Hepatocyte (in vitro differentiated cells): ENCODE measurements at places on chromosomes 5 and 9. TPM values are rescaled to one million over a fixed set of nuclear protein-coding genes. Genes with fewer than 3 reads are reported as not detected.

- no peaks in the 10 kb centered on the region for H3K36me3 ChIP-seq
- no peak for DNase-seq
- H3K27ac ChIP-seq: no peak overlapping the region
- H3K27me3 ChIP-seq: no peaks in the 10 kb centered on the region
- no peak overlapping the region for H3K4me3 ChIP-seq
These were observed 17.8 kb upstream of the CCNJL start for GRCh38 chr5:160330212-160330611.

- H3K4me1 ChIP-seq: peaks cover 10% of the 10 kb centered on the region
- H3K4me3 ChIP-seq: no peak overlapping the region
- peak; percentile 17 for DNase-seq
- H3K27me3 ChIP-seq: no peaks in the 10 kb centered on the region
- H3K36me3 ChIP-seq: no peaks in the 10 kb centered on the region
These were observed 24.3 kb downstream of the CENPP start for GRCh38 chr9:92349771-92350739.

- H3K4me3 ChIP-seq: no peak overlapping the region
- H3K27me3 ChIP-seq: no peaks in the 10 kb centered on the region
- no peaks in the 10 kb centered on the region for H3K36me3 ChIP-seq
- DNase-seq: no peak
These were observed 186.9 kb downstream of the SEMA6A start for GRCh38 chr5:116387738-116388137.

FOXD4L6 gene
- not detected in 2 replicates for total RNA-seq

GRCh38 chr5:136191304-136192014 lies 1.5 kb downstream of the SMIM32 start:
- no peak overlapping the region for H3K27ac ChIP-seq
- peak; percentile 46 for DNase-seq
- H3K4me1 ChIP-seq: peaks cover 33% of the 10 kb centered on the region
- no peaks in the 10 kb centered on the region for H3K36me3 ChIP-seq
- H3K27me3 ChIP-seq: peaks cover 31% of the 10 kb centered on the region

- peaks cover 36% of the 10 kb centered on the region for H3K4me1 ChIP-seq
- no peaks in the 10 kb centered on the region for H3K27me3 ChIP-seq
- no peak overlapping the region for H3K4me3 ChIP-seq
- H3K36me3 ChIP-seq: no peaks in the 10 kb centered on the region
- DNase-seq: no peak
These were observed 90.3 kb upstream of the IFNK start for GRCh38 chr9:27433631-27434325.

GRCh38 chr5:163533223-163533622 lies 27.8 kb downstream of the MAT2B start:
- H3K27me3 ChIP-seq: no peaks in the 10 kb centered on the region
- no peaks in the 10 kb centered on the region for H3K36me3 ChIP-seq
- no peak overlapping the region for H3K27ac ChIP-seq

LOX gene
- 98.2 and 120 TPM in 2 replicates for total RNA-seq

MAST4 gene
- total RNA-seq: 10.4 and 11.7 TPM in 2 replicates

DNA sequence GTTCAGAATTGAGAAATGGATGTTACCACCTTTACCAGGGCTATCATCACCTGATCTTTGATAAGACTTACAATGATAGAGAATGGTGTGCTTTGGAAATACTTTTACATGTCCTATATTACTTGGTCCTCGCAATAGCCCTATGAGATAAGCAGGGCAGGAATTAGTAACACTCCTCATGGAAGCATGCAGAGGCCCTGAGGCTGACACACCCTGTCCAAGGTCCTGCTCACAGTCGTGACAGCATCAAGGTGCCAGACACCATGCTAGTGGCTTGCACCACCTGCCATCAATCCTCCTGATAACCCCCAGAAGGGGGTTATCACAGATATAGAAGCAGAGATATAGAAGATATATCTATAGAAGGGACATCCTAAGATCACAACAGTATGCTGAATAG lies 216.8 kb upstream of the TBC1D2 start:
- H3K4me1 ChIP-seq: no peaks in the 10 kb centered on the region
- H3K4me3 ChIP-seq: no peak overlapping the region
- peak; percentile 64 for DNase-seq
- no peaks in the 10 kb centered on the region for H3K36me3 ChIP-seq

SARDH gene
- 6.7 and 9.8 TPM in 2 replicates for total RNA-seq

DNA sequence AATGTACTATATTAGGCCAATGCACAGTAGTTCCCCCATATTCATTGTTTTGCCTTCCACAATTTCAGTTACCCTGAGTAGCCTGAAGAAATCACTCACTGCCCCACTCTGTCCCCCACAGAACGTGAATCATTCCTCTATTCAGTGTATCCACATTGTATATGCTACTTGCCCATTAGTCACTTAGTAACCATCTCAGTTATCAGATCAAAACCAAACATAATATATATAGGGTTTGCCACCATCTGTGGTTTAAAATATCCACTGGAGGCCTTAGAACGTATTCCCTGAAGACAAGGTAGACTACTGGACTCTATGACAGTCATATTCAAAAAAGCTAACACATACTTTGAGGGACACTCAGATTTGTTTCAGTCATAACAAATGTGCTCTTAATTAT lies 465.7 kb upstream of the RGMB start:
- H3K27me3 ChIP-seq: no peaks in the 10 kb centered on the region
- no peak overlapping the region for H3K4me3 ChIP-seq
- no peak for DNase-seq

DNA sequence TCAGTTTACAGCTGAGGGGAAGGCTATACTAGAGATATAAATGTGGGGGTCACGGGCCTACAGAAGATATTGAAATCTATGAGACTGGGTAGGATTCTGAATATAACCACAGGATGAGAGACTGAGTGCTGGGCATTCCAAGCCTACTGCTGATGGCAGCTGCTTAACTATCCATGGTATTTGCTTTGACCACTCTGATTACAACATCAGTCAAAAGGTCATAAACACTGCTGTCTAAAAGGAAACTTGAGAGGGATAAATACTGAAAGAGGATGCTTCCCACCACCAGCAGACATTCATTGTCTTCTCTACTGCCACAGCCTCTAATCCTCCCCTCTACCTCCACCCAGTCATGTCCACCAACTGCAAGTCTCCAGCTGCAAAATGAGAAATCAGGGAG lies 3.8 kb downstream of the ZNF622 start:
- peaks cover 17% of the 10 kb centered on the region for H3K4me1 ChIP-seq
- H3K36me3 ChIP-seq: no peaks in the 10 kb centered on the region
- no peak overlapping the region for H3K27ac ChIP-seq
- no peaks in the 10 kb centered on the region for H3K27me3 ChIP-seq
- no peak overlapping the region for H3K4me3 ChIP-seq
- no peak for DNase-seq

GRCh38 chr5:94310833-94311232 lies 307.6 kb downstream of the KIAA0825 start:
- DNase-seq: no peak
- no peaks in the 10 kb centered on the region for H3K27me3 ChIP-seq
- H3K4me3 ChIP-seq: no peak overlapping the region
- no peak overlapping the region for H3K27ac ChIP-seq
- no peaks in the 10 kb centered on the region for H3K36me3 ChIP-seq
- H3K4me1 ChIP-seq: no peaks in the 10 kb centered on the region

DNA sequence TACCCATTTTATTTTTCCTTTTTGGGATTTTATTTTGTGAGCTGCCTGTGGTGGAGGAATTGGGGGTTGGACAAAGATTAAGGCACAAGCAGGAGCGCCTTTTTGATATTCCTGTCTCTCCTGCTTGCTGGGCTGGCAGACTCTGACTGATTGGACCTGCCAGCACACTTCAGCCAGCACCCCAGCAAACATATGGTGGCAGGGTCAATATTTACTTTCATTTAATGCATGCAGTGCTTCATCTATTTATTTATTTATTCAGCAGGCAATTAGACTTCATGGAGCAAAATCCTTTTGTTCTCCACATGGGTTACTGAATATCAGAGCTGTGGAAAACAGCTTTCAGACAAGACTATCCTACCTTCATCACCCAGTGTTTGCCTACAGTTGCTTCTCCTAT lies 48.4 kb upstream of the EPB41L4A start:
- no peak overlapping the region for H3K4me3 ChIP-seq
- DNase-seq: no peak
- H3K27me3 ChIP-seq: no peaks in the 10 kb centered on the region
- no peaks in the 10 kb centered on the region for H3K36me3 ChIP-seq
- no peaks in the 10 kb centered on the region for H3K4me1 ChIP-seq
- no peak overlapping the region for H3K27ac ChIP-seq

ZFP2 gene
- total RNA-seq: 1.4 and 2.2 TPM in 2 replicates

ANXA2R gene
- 0.93 and 4.4 TPM in 2 replicates for total RNA-seq

DNA sequence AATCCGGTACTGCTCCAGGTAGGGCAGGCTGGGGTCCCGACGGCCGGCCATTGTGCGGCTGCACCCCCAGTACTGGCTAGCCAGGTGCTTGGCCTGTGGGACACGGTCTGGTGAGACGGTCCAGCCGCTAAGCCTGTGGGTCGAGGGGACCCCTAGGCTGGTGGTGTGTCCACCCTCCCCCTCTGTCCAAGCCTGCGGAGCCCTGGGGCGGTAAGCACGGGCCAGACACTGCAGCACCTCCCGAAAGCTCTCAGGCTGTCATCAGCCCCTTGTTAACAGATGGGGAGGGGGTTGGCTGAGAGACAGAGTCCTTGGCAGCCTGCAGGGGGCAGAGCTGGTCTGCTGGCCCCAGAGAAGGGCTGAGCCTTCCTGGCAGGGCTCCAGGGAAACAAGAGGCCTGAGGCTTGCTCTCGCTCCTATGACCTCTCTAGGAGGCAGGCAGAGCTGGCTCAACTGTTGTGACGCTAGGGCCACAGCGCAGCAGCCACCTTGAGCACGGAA lies 11.8 kb upstream of the MRNIP start:
- no peaks in the 10 kb centered on the region for H3K27me3 ChIP-seq
- no peaks in the 10 kb centered on the region for H3K36me3 ChIP-seq
- peak; percentile 65 for DNase-seq
- H3K4me1 ChIP-seq: no peaks in the 10 kb centered on the region
- H3K4me3 ChIP-seq: no peak overlapping the region

HACD4 gene
- 1.2 and 1.3 TPM in 2 replicates for total RNA-seq

DNA sequence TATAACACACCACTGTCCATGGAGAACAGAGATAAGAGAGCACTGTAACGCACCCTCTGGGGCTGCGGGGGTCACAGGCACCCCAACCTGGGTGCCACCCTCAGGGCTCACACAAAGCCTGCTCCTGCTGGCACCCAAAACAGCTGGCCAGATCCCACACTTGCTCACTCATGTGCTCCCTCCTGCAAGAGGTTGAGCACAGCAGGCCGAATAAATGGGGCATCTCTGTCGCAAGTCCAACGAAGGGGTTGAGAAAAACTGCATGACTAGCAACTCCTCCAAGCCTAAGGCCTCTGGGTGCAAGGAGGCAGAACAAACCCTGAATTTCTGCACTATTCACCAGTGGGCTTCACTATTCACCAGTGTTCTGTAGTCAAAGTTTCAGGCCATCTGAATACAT lies 80.3 kb downstream of the SECISBP2 start:
- H3K4me3 ChIP-seq: no peak overlapping the region
- H3K4me1 ChIP-seq: no peaks in the 10 kb centered on the region
- DNase-seq: no peak
- H3K27ac ChIP-seq: no peak overlapping the region

DNA sequence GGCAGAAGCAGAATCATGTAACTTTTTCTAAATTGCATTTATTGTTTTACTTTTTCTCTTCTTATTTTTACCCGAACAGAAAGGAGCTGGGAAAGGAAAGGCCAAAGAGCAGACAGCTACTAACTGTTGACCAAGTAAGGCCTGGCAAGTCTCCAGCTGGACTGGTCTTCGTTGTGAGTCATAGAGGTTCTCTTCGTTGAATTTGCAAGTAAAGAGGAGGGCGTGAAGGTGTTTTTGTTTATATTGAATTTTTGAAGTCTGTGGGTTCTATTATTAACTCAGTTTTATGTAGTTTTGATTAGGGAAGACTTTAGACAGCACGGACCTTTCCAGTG lies 416.5 kb upstream of the CCNH start:
- no peaks in the 10 kb centered on the region for H3K4me1 ChIP-seq
- no peaks in the 10 kb centered on the region for H3K27me3 ChIP-seq
- H3K36me3 ChIP-seq: no peaks in the 10 kb centered on the region
- no peak overlapping the region for H3K27ac ChIP-seq
- peak; percentile 54 for DNase-seq
- no peak overlapping the region for H3K4me3 ChIP-seq

SET gene
- 343 and 416 TPM in 2 replicates for total RNA-seq

- H3K4me1 ChIP-seq: no peaks in the 10 kb centered on the region
- no peaks in the 10 kb centered on the region for H3K27me3 ChIP-seq
- DNase-seq: no peak
- H3K36me3 ChIP-seq: no peaks in the 10 kb centered on the region
These were observed 190.4 kb upstream of the IER5L start for GRCh38 chr9:129368444-129368978.

- no peak overlapping the region for H3K4me3 ChIP-seq
- H3K36me3 ChIP-seq: no peaks in the 10 kb centered on the region
- no peak overlapping the region for H3K27ac ChIP-seq
- H3K4me1 ChIP-seq: no peaks in the 10 kb centered on the region
- no peaks in the 10 kb centered on the region for H3K27me3 ChIP-seq
These were observed 21.8 kb upstream of the SARDH start for GRCh38 chr9:133759946-133760345.

ANKDD1B gene
- 1.4 and 4.7 TPM in 2 replicates for total RNA-seq

SOWAHA gene
- 11.4 and 14.4 TPM in 2 replicates for total RNA-seq

DNA sequence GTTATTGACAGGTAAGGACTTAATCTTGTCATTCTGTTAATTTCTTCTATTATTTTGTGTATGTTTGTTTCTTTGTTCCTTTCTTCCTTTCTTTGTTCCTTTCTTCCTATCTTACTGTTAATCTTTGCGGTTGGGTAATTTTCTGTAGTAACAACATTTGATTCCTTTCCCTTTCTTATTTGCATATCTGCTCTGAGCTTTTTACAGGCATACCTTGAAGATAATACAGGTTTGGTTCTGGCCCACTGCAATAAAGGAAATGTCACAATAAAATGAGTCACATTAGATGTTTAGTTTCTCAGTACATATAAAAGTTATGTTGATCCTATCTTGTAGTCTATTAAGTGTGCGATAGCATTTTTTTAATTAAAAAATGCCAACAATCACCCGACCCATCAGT lies 440.7 kb downstream of the NFIB start:
- H3K27me3 ChIP-seq: no peaks in the 10 kb centered on the region
- no peak overlapping the region for H3K4me3 ChIP-seq
- H3K36me3 ChIP-seq: no peaks in the 10 kb centered on the region
- no peak overlapping the region for H3K27ac ChIP-seq
- DNase-seq: no peak

- H3K4me1 ChIP-seq: no peaks in the 10 kb centered on the region
- DNase-seq: peak; percentile 85
- peak overlapping the region; percentile 31 for H3K4me3 ChIP-seq
- peak overlapping the region; percentile 88 for H3K27ac ChIP-seq
- no peaks in the 10 kb centered on the region for H3K36me3 ChIP-seq
These were observed 19.8 kb downstream of the IFT74 start for GRCh38 chr9:26975728-26976707.

DNA sequence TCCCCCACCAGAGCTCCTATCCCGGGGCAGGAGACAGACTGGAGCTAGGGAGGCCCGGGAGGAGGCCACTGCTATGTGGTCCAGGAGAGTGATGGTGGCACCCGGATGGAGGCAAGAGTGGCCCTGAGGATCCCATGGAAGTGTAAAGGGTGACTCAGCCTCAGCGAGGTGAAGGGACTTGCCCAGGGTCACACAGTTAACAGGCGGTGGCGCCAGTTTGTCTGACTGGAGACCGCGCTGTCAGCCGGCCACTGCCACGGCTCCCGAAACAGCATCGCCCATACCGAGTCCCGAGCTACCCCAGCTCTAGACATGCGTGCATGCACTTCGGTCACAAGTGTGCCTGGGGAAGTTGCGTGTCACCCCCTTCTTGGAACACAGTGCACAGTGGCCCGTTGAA lies 165.9 kb downstream of the GAPVD1 start:
- H3K36me3 ChIP-seq: no peaks in the 10 kb centered on the region
- no peak for DNase-seq
- no peaks in the 10 kb centered on the region for H3K27me3 ChIP-seq
- H3K4me3 ChIP-seq: no peak overlapping the region
- H3K27ac ChIP-seq: no peak overlapping the region
- H3K4me1 ChIP-seq: no peaks in the 10 kb centered on the region
